ENCODE measurements at places on chromosomes 12 and 14.

GRCh38 chr12:108704527-108704926, 26.8 kb downstream of the CORO1C start:
- DNase-seq = no peak

- peak; percentile 56 for DNase-seq
These were observed 1.1 kb downstream of the ALX1 start for GRCh38 chr12:85280984-85281630.

GRCh38 chr14:61866932-61867920, 105.0 kb downstream of the SNAPC1 start:
- no peak for DNase-seq

GRCh38 chr12:89756585-89757398, 48.2 kb upstream of the ATP2B1 start:
- no peak for DNase-seq

DNA sequence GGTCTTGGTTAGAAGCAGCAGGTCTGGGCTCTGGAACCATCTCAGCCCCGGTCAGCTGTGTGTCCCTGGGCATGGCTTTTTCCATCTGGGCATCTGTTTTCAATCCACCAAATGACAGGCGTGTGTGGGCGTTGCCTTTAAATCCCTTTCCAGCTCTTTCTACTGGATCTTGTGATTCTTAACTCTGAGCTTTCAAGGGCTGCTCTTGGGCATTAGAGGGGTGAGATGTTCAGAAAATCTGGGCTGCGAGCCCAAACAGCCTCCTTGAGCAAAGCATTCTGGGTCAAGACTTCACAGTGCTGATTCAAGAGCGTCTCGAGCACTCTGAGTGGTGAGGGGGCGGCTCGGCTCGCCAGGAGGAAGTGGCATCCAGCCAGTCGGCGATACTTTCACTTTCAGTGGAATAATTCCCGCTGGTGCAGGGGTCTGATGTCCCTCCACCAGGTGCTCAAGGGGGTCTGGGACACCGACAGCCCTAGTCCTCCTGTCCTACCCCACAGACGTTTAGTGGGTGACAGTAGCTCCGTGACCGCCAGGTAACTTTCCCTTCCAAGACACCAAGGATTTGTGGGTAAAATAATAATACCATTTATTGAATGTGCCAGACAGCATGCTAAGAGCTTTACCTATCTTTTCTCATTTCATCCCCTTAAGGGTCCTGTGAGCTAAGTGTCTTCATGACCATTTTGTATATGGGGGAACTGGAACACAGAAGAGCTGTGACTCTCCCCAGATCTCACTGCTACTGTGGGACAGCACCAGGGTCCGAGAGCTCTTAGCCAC, 114.0 kb downstream of the PLXNC1 start:
- peak; percentile 80 for DNase-seq

DNA sequence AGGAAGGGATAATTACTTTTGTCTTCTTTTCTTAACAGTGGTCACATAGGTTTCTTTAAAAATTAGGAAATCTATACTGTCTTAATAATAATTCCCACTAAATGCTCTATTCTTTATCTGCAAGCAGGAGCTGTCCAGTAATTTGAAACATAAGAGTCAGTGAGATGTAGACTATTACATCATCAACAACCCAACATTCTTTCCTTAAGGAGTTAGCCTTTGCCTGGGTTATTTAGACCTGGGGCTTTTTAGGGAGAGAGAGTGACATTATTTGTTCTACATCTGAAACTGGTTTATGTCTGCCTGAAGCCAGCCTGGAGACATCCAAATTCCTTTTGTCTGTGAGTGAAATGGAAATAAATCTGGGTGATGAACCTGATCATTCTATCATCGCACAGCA, 294.4 kb downstream of the TMTC2 start:
- DNase-seq = no peak

GRCh38 chr12:9866860-9867269, 2.3 kb downstream of the CLEC2B start:
- DNase-seq = no peak

DNA sequence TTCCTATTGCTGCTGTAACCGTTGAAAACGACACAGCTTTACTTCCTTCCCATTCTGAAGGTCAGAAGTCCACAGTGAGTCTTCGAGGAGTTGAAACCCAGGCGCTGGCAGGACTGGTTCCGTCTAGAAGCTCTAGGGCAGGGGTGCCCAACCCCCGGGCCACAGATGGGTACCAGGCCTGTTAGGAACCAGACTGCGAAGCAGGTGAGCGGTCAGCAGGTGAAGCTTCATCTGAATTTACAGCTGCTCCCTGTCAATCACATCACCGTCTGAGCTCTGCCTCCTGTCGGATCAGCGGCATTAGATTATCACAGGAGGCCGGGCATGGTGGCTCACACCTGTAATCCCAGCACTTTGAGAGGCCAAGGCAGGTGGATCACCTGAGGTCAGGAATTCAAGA, 12.6 kb upstream of the SFSWAP start:
- no peak for DNase-seq

GRCh38 chr14:103448097-103448496, 62.9 kb downstream of the MARK3 start:
- DNase-seq = no peak

- no peak for DNase-seq
These were observed 7.1 kb downstream of the MAP3K12 start for GRCh38 chr12:53492188-53492587.

DNA sequence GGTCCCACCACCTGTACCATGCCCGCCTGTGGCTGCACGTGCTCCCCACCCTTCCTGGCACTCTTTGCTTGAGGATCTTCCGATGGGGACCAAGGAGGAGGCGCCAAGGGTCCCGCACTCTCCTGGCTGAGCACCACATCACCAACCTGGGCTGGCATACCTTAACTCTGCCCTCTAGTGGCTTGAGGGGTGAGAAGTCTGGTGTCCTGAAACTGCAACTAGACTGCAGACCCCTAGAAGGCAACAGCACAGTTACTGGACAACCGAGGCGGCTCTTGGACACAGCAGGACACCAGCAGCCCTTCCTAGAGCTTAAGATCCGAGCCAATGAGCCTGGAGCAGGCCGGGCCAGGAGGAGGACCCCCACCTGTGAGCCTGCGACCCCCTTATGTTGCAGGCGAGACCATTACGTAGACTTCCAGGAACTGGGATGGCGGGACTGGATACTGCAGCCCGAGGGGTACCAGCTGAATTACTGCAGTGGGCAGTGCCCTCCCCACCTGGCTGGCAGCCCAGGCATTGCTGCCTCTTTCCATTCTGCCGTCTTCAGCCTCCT, 1.1 kb downstream of the INHBE start:
- DNase-seq = no peak

- no peak for DNase-seq
These were observed 84.4 kb downstream of the NINJ2 start for GRCh38 chr12:578748-579419.

GRCh38 chr12:85296362-85296761, 16.3 kb downstream of the ALX1 start:
- no peak for DNase-seq

GRCh38 chr12:99195474-99195873, 452.1 kb upstream of the GARIN6 start:
- no peak for DNase-seq

GRCh38 chr12:118032188-118032587, 15.7 kb downstream of the RFC5 start:
- DNase-seq = no peak

GRCh38 chr14:74127634-74128033, 42.9 kb downstream of the LIN52 start:
- DNase-seq = no peak

- DNase-seq = no peak
These were observed 670 bp upstream of the PSMA3 start for GRCh38 chr14:58243790-58244555.

DNA sequence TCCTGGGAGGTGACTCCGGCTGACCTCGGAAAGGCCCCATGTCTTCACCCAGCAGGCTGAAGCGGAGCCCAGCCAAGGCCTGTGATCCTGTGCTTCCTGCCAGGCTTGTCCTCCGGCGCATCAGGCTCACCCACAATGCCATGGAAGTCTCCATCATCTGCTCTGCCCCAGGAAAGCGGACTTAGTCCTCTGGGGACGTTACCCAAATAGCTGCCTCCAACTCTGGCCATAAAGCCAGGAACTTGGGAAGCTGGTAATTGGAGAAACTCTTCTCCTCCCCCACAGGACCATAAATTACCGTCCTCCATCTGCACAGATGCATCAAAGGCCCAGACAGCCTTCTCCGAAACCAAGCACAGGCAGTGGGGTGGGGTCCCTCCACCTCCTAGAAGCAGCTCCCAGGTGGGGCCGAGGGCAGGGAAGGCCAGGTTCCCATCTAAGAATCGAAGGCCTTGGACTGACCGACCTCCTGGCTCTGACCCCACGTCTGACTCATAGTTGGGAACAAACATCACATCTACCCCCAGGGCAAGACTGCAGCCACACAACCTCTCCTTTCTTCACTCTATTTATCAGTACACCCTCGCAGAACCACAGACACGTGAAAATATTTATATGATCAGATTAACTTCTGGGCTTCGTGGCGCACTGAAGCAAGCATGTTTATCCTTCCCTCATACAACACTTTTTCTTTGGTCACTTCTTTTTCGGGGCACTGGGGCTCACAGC, 56.4 kb downstream of the PITPNM2 start:
- DNase-seq = no peak

- no peak for DNase-seq
These were observed 41.6 kb downstream of the RNF34 start for GRCh38 chr12:121441555-121441954.

- no peak for DNase-seq
These were observed 1095.9 kb downstream of the TMEM121 start for GRCh38 chr14:106622200-106622745.

GRCh38 chr14:24312736-24313507, 1.6 kb downstream of the LTB4R start:
- no peak for DNase-seq

GRCh38 chr12:100266585-100266834, 369 bp downstream of the DEPDC4 start:
- no peak for DNase-seq

- DNase-seq = no peak
These were observed 80.3 kb upstream of the SRRM4 start for GRCh38 chr12:118900993-118901392.

DNA sequence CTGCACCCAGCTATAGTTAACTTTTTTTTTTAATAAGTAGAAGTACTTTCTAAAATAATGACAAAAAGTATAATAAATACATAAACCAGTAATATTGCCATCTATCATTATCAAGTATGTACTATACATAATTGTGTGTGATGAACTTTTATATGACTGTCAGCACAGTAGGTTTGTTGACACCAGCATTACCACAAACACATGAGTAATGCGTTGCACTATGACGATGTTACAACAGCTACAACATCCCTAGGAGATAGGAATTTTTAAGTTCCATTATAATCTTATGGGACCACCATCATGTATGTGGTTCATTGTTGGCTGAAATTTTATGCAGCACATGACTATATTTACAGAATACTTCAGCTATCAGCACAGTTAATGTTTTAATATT, 62.9 kb upstream of the VSX2 start:
- DNase-seq = no peak

- no peak for DNase-seq
These were observed 34.1 kb downstream of the NOC4L start for GRCh38 chr12:132178316-132178715.

DNA sequence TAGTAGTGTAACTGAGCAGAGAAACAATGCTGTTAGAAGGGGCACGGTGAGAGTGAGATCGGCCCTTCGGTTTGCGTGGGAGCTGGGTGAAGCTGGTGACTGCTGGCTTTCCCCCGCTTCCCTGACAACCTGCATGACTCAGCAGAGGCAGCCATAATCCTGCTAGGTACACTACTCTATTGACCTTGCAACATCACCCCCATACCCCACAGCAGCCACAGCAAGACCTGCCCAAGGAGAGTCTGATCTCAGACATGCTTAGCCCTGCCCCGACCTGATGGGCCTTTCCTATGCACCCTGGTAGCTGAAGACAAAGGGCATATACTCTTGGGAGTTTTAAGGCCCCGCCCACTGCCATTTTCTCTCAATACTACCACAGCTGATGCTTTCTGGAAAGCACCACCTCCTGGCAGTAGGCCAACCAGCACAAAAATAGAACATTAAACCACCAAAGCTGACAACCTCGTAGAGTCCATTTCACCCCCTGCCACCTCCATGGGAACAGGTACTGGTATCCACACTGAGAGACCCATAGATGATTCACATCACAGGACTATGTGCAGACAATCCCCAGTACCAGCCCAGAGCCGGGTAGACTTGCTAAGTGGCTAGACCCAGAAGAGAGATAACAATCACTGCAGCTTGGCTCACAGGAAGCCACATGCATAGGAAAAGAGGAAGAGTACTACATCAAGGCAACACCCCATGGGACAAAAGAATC, 75.9 kb upstream of the RGS6 start:
- DNase-seq = no peak

Measured in NCI-H2227 treated with DMSO at 0.1 percent for 48 hours (cell line).